ENCODE measurements at places on chromosomes 13 and 19.

GRCh38 chr13:42600943-42601342 is 27.0 kb downstream of the TNFSF11 start:
- DNase-seq: peak; percentile 5

GRCh38 chr13:91168386-91168711 is 179.1 kb upstream of the MIR17HG start:
- no peak for DNase-seq

DNA sequence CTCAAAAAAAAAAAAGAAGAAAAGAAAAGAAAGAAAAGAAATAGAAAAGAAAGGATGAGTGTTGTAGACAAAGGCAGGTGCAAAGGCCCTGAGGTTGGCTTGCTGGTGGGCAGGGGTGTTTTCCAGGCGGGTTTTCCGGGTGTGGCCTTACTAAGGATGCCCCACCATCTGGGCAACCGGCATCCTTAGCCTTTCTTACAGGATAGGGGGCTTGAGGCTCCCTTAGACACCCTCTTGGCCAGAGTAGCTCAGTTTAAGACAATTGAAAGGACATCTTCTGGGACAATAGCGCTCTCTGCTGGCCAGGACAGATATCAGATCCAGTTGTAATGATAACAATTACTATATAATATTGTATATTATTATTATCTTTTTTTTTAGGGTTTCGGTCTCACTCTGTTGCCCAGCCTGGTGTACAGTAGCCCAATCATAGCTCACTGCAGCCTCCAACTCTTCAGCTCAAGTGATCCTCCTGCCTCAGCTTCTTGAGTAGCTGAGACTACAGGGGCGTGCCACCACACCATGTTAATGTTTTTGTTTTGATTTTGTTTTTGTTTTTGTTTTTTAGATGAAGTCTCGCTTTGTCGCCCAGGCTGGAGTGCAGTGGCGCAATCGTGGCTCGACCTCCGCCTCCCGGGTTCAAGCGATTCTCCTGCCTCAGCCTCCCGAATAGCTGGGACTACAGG is 1.4 kb upstream of the QTRT1 start:
- no peak for DNase-seq

DNA sequence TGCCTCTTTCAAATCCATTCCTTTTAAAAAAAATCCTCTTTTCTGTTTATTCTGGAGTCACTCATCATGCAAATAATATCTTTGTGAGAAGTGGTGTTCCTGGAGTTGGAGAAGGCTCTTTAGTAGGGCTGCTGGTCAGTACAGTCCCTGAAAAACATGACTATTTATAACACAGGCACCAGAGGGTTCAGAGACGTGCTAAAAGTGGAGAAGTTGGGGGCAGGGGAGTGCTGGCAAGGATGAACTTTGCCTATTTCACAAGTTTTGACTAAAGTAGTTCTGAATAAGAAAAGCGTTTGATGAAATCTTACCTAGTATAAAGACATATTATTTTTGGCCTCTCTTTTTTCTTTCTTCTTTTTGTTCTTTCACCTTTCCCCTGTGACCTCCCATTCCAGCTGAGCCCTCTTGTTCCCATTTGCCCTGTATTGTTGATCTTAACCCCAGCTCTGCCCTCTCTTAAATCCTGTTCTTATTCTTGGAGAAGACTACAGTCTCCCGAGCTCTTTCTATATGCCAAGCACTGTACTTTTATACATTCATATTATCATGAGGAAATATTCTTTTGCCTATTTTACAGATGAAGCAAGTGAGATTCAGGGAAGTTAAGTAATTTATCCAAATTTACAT is 129.1 kb downstream of the TM9SF2 start:
- DNase-seq: no peak

DNA sequence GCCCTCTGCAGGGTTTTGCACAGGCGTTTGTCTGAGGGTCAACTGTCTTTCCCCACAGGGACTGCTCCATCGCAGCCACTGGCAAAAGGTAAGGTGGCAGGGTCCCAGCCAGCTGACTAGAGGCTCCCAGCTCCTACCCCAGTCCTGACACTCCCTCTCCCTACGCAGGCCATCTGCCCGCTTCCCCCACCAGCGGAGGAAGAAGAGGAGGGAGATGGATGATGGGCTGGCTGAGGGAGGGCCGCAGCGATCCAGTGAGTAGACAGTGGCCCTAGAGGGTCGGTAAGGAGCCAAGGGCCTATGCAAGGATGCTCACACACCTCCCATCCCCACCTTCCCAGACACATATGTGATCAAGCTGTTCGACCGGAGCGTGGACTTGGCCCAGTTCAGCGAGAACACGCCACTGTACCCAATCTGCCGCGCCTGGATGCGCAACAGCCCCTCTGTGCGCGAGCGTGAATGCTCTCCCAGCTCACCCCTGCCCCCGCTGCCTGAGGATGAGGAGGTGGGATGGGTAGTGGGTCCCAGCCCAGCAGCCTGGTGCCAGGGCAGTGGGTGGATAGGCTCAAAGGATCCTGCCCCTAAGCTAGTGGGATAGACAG is 4.0 kb downstream of the HSPB6 start:
- no peak for DNase-seq

- DNase-seq: no peak
Measured at GRCh38 chr19:1884719-1885334, 469 bp downstream of the ABHD17A start.

DNA sequence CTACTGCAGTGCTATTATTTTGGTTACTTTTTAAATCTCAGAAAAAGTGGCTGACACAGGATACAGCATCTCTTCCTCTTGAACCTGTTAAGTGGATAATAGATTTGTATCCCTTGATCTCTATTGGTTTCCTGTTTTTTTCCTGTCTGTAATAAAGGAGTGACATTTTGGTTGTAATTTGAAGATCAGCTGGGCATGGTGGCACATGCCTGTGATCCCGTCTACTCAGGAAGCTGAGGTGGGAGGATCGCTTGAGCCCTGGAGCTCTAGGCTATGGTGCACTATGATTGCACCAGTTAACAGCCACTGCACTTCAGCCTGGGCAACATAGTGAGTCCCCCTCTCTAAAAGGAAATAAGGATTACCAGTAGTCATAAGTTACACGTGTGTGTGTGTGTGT is 46.8 kb downstream of the METTL21C start:
- no peak for DNase-seq

DNA sequence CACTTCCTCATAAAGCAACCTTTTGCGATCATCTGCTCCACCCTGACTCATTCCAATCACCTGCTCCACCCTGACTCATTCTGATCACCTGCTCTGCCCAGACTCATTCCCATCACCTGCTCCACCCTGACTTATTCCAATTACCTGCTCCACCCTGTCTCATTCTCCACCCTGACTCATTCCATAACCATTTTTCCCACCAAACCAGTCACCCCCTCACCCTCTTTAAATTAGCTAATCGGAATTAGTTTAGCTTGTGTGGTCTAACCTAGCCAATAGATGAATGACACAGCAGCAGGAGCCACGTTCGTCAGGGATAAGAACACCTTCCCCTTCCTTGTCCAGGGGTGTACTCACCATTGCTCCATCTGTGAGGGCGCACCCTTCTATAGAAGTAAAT is 134.0 kb downstream of the COG6 start:
- no peak for DNase-seq

DNA sequence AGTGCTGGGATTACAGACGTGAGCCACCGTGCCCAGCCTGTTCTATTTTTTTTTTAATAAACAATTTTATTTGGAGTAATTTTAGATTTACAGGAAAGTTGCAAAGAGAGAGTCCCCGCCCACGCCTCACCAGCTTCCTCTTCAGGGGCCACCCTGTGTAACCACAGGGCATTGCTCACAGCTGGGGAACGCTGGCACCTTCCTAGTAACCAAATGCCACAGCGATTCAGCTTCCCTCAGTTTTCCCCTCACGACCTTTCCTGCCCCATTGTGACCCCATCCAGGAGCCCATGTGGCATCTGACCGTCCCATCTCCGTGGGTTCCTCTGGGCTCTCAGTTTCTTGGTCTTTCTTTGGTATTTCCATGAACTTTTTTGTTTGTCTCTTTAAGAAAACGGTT is 83.9 kb downstream of the GNG7 start:
- peak; percentile 56 for DNase-seq

GRCh38 chr13:82963226-82964099 is 918.8 kb downstream of the SLITRK1 start:
- DNase-seq: no peak

GRCh38 chr13:60267498-60268202 is 103.9 kb upstream of the DIAPH3 start:
- no peak for DNase-seq

GRCh38 chr13:75825161-75825560 is 189.0 kb downstream of the LMO7 start:
- DNase-seq: no peak

DNA sequence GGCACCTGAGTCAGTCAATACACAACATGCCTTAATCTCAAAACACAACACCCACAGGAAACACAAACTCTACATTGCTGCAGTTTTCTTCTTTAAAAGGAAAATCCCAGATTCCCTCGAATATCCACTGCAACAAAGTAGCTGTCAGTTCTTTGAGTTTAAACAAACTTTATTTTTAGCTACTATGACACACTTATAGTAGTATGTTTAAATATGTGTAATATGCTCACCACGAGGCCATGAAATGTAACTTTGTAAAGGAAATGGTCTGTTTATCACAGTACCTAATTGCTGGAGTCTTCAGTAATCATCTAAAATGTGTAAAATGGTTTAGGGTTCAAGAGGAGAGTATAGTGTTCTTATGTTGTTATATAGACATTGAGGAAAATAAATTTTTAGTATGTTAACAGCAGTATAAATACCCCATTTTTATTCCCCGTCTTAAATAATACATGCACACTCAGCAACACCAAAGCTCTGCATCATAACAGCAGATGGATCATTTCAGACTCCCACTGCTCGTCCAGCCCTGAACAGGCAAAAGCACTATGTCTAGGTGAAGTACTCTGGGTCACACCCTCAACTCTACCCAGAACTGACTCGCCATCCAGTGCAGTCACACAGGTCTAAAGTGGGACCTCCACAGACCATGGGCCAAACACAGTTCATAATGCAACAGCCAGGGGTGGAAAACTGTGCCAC is 20.6 kb downstream of the TUBGCP3 start:
- DNase-seq: no peak

- peak; percentile 15 for DNase-seq
Measured at GRCh38 chr13:109919715-109920375, 133.5 kb upstream of the IRS2 start.

- DNase-seq: no peak
Measured at GRCh38 chr13:92255526-92255925, 857.1 kb downstream of the GPC5 start.

GRCh38 chr13:81609335-81609734 is 1268.4 kb upstream of the SPRY2 start:
- DNase-seq: no peak

GRCh38 chr13:50812242-50812641 is 31.2 kb downstream of the DLEU7 start:
- DNase-seq: no peak

DNA sequence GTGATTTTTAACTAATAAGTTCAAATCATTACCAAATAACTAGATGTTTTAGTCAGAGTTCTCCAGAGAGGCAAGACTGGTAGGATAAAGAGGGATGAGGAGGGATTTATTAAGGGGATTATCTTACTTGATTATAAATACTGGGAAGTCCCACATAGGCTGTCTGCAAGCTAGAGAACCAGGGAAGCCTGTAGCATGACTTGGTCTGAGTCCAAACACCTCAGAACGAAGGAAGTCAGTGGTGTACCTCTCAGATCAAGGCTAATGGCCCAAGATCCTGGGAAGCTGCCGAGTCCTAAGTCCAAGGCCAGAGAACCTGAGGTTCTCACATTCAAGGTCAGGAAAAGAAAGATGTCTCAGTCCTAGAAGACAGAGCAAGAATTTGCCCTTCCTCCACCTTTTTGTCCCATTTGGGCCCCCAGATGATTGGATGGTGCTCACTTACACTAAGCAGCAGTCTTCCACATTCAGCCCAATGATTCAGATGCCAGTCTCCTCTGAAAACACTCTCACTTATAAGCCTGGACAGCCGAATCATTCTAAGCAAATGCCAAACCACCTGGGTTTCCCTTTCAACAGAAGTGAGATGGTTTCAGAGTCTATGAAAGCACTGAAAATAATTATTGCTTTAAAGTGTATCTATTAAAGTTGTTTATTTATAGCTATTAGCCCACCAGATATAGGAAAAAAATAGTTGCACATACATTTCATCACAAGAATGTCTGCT is 1599.2 kb downstream of the OLFM4 start:
- no peak for DNase-seq

- DNase-seq: no peak
Measured at GRCh38 chr13:23394821-23395220, 38.7 kb downstream of the SACS start.

GRCh38 chr13:73943137-73943964 is 190.9 kb downstream of the KLF12 start:
- DNase-seq: no peak

DNA sequence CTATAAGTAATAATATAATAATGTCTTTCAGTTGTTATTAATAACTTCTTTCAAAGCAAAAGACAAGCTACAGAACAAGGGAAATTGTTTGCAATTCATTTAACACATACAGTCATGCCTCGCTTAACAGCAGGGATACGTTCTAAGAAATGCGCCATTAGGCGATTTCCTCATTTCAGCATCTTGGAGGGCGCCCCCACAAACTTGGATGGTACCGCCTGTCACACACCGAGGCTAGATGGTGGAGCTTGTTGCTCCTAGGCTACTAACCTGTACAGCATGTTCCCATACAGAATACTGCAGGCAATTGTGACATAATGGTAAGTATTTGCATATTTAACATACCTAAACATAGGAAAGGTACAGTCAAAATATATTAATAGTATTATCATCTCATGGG is 8.2 kb upstream of the ANKRD10 start:
- DNase-seq: no peak

DNA sequence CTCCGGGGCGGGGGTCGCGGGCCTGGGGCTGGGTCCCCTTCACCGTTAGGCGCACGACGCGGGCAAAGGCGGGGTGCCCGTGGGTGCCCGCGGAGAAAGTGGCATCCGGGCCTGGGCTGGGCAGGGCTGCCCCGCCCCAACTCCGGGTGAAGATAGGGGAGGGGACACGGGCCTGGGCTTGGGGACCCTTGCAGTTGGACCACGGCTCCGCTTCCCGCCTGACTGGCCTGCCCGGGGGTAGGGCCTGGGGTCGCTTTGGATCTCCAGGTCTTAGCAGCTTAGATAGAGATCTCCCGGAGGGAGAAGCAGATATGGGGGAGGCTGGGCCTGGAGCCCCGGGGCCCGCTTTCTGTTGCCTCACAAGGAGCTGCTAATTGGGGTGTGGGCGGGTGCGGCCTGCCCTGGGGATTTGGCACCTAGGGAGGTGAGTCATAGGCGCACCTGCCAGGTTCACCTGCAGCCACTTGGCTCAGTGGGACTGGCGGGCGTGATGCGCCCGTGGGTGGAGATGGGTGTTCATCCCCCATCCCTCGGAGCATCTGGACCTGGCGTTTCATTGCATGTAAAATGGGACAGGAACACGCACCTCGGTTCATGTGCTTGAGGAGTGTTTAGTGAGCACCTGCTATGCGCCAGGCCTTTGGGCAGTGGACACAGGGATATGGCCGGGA is 585 bp downstream of the MAP1S start:
- no peak for DNase-seq

DNA sequence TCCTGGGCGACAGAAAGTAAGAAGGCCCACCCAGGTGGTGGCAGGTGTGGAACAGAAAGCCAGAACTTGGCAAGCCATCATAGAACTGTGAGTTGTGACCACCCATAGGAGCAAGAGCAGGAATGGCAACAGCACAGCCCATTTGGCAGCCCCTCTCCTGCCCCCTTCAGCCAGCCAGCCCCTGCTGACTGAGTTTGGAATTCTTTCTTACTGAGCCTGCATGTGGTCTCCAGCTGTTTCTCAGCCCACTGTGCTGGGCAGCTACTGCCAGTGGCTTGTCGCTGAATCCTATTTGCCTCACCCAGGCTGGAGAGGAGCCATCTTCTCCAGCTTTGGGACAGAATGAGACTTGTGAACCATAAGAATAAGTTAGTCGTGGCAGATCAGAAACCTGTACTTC is 28.3 kb downstream of the CNMD start:
- no peak for DNase-seq
